NCI-H748 treated with DMSO at 0.1 percent for 48 hours (cell line): ENCODE measurements at places on chromosomes 12 and 14.

GRCh38 chr14:72253503-72253902 lies 321.3 kb downstream of the RGS6 start:
- no peak for DNase-seq

DNA sequence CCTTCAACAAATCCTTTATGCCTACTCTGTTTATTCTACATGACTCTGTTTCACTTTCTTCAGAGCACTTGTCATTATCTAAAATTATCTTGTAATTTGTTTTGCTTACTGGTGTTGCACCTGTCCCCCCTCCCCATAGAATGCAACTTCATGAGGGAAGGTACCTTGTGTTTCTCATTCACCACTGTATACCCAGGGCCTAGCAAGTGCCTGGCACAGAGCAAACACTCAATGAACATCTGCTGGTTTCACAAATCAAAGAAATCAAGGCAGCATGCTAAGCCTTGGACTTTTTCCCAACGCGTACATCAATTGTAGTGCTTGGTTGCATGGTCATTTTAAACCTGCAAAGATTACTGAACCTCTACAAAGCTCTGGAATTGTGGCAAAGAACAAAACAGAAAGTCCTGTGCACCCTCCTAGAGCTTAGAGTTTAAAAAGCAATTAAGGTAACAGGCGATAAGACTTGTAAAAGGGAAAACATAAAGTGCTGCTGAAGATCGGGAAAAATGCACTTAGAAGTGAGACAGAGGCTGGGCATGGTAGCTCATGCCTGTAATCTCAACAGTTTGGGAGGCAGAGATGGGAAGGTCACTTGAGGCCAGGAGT lies 479.1 kb downstream of the MED13L start:
- no peak for DNase-seq

DNA sequence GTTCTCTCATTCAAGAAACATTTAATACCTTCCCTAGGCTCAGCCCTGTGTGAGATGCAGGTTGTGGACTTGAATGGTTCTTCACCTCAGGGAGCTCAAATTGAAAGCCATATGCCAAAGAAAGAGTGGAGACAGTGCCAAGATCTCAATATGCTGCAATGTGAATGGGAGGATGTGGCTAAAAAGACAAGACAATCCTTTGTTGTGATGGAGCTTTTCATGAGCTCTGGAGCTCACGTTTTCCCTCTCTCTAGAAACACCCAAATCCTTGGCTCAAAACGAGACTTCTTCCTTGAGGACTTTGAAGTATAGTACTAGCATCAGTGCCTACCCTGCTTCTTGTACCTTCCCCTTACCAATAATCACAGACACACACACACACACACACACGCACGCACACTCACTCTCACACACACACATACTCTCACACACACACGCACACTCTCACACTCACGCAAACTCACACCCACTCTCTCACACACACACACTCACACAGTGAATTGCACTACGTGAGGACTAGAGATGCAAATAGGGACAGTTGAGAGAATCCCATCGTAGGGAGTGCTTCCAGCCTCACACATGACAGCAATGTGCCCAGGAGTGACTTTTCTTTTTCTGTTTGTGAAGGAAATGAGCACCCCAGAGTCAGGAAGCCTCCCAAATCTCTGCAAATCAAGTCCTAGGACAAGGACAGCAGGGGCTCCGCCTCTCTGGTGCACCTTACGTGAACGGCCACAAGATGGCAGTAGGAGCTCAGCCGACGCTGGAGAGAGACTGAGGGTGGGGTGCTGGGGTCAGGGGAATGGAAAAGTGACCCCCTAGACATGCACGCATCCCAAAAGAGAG lies 231.4 kb downstream of the PCNX1 start:
- DNase-seq = peak; percentile 10

- DNase-seq = no peak
These were observed 140.0 kb upstream of the PRICKLE1 start for GRCh38 chr12:42729535-42729900.

GRCh38 chr12:88985011-88985410 lies 367.3 kb downstream of the DUSP6 start:
- no peak for DNase-seq

- no peak for DNase-seq
These were observed 11.3 kb downstream of the PHLDA1 start for GRCh38 chr12:76020281-76020680.

DNA sequence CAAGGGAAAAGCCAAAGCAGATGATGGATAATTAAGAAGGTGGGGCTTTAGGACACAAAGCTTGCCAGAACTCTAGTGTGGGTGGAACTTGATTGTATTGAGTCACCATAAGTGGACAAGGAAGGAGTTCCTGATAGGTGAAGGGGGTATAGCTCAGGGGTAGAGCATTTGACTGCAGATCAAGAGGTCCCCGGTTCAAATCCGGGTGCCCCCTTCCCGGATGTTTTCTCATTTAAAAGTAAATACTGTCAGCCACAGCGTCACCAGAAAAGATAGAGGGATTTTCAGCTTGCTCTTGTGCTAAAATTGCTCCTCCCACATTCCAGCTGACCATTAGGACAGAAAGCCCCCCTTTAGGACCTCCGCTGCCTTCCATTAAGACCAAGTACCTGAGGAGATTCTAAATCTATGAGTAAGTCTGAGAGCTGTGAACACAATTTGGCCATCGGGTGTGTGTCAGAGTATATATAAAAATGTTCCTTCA lies 36.6 kb downstream of the DCAF4 start:
- peak; percentile 73 for DNase-seq

DNA sequence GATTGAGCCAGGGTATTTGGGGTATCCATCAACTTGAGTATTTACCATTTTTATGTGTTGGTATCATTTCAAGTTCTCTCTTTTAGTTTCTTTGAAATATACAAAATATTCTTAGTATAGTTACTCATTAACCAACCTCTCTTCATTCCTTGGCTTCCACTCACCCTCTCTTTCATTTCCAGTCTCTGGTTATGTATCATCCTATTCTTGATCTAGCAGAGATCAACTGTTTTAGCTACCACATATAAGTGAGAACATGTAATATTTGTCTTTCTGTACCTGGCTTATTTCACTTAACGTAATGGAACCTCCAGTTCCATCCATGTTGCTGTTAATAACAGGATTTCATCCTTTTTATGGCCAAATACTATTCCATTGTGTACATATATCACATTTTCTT lies 86.9 kb downstream of the DACT1 start:
- DNase-seq = no peak

GRCh38 chr12:13811061-13811460 lies 170.3 kb downstream of the GRIN2B start:
- no peak for DNase-seq

DNA sequence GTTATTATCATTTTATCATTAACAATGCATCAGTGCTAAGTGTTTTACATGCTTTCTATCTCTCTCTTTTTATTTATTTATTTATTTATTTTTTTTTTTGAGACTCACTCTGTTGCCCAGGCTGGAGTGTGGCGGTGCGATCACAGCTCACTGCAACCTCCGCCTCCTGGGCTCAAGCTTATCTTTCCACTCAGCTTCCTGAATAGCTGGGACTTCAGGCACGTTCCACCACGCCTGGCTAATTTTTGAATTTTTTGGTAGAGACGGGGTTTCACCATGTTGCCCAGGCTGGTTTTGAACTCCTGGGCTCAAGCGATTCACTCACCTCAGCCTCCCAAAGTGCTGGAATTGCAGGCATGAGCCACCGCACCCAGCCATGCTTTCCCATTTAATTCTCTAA lies 3.9 kb upstream of the BTG1 start:
- DNase-seq = no peak

- DNase-seq = no peak
These were observed 85.3 kb downstream of the PRKCH start for GRCh38 chr14:61406675-61407074.

DNA sequence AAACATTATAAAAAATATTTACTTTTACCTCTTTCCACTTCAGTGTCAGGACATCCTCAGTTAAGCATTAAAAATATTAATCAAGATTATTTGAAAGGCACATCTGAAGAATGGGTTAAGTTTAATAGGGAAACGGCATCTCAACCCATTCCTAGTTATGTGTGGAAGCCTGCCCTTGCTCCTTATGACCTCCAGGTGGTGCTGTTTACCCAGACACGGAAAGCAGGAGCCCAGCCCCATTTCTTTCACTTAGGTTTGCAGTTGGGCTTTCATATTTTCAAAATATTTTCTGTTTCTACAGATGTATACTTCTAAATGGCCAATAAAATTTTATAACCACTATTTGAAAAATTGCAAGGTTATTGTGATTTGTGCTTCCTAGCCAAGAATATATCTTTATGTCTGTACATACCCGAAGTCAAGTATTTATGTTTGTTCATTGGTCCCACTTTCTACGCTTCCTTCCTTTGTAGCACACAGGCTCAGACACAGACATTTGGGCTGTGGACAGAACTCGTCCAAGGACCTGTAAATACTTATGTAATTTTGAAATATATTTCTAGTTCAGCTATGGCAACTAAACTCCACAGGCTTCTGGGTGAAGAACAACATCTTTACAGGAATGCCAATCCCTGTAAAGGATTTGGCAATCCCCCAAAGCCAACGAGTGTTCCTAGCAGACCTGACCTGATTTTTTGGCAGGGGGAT lies 247.1 kb downstream of the AKAP6 start:
- DNase-seq = peak; percentile 64

DNA sequence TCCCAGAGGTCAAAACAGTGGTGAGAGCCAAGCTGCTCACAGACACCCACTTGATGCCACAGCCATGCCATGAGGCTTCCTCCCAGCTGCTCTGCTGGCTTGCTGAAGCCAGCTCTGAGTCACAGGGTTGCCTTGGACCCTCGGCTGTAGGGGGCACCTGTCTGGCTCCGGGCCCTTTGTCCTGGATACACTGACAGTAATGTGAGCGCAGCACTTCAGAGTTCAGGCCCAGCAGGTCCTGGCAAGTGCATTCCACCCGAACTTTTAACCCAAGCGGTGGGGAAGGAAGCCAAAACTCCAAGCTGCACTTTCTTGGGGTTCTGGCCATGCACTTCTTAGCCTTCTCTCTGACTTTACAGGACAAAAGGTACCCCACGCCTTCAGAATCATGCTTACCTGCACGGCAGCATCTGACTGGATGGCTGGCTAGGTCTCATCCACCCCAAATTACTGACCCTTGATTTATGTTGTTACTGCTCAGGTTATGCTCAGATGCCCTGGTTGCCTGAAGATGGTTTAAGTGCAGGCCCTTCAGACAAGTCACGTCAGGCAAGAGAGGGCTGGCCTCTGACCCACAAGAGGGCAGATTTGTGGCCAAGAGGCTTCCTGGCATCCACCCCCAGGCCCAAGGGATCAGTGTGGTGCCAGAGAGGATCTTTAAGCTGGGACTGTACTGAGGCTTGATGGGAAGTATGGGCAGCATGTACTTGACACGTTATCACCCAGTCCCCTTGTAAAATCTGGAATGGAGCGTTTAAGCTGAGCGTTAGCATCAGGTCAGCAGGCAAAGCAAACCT lies 24.8 kb downstream of the SLC25A29 start:
- DNase-seq = no peak

DNA sequence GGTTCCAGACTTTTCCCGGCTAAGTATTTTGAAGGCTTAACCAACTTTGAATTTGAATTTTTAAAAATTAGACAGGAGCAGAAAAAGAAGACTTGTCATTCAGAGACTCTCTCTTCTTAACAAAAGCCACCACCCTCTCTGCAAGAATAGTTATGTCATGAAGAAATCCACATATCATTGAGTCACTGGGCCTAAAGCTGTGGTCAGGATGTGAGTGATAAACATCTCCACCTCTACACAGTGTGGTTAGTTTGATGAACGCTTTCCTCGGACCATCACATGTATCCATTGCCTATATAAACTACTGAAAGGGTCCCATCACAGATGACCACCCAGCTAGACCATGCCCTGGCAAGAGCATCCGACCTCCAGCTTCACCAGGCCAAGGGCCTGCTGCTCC lies 226.1 kb downstream of the KSR2 start:
- DNase-seq = no peak

- no peak for DNase-seq
These were observed 178.3 kb downstream of the PRKD1 start for GRCh38 chr14:29749327-29749726.

DNA sequence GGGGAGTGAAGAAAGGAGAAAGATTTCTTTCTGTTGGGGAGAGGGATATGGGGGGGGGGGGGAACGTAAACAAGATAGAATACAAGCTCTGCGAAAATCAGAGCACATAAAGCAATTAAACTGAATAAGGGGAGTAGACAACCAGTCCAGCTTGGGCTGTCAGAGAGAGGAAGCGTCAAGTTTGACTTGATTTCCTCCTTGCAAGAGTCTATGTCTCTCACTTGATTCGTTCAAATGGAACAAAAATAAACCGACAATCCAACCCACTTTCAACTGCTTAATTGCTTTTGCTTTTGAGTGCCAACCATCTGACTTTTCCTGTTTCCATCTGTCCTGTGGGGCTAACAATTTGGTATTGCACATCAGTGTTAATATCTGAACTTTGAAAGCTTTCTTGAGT lies 942 bp downstream of the SYT1 start:
- peak; percentile 21 for DNase-seq

DNA sequence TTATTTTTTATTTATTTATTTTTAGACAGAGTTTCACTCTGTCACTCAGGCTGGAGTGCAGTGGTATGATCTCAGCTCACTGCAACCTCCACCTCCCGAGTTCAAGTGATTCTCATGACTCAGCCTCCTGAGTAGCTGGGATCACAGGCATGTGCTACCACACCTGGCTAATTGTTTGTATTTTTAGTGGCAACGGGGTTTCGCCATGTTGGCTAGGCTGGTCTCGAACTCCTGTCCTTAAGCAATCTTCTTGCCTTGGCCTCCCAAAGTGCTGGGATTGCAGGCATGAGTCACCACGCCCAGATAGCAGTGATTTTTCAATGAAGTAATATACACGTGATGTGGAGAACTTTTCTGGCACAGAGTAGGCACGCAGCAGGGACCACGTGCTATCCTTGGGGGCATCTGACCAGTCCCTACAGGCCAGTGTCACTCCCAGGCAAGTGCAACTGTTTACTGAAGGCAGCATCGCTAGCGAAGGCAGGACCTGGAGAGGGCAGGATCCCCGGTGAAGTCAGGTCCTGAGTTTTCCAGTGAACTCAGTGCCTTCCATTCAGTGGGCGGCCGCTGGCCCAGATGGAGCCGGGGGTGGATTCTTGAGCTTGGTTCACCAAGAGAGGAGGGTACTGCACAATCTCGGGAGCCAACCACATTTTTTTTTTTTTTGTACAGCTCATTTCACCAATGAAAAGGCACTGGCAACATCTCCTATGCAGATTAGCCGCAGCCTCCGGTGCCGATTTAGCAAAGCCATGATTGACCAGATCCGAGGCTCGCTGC lies 11.1 kb upstream of the CLMN start:
- no peak for DNase-seq

GRCh38 chr12:77940011-77940423 lies 109.3 kb downstream of the NAV3 start:
- no peak for DNase-seq
